C1 segment of cervical spinal cord (tissue), 14 donors: ENCODE measurements at places on chromosomes 4 and X.

DNA sequence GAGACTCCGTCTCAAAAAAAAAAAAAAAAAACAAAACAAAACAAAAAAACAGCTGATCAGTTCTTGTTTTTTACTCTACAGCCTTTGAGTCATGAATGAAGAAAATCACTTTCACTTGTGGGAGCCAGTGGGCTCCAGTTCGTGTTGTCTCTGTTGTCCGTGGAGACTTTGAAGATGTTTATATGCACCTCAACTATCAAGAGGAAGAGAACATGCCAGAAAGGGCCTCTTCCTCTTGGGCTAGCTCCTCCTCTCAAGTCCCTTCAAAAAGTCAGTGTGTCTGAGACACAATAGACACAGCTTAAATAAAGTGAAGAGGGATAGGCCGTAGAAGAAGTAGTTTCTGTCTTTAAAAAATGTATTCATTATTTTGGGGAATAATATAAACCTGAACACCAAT lies 182.7 kb downstream of the KDR start:
- no peak for DNase-seq

GRCh38 chr4:137545461-137545861 lies 13.2 kb upstream of the PCDH18 start:
- DNase-seq: no peak

DNA sequence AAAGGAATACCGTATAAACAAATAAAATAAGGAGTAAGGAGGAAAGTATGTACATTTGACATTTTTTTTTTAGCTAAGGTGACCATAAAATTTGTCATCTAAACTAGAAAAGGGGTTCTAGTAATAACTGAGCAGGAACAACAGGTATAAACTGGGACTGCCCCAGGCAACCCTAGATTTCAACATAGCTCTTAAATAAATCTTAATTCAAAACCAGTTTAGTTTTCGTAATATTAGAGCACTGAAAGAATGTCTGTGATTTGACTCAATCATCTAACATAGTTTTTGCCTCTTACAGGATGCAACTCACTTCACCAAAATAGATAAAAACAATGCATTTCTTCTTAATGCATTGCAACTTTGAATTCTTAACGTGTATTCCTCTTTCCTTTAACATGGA lies 257.7 kb downstream of the ADAMTS3 start:
- no peak for DNase-seq

- DNase-seq: no peak
Observed at GRCh38 chrX:93711076-93711475, 37.1 kb downstream of the FAM133A start.

- DNase-seq: peak; percentile 51
Observed at GRCh38 chr4:55367084-55367722, 21.2 kb downstream of the SRD5A3 start.

DNA sequence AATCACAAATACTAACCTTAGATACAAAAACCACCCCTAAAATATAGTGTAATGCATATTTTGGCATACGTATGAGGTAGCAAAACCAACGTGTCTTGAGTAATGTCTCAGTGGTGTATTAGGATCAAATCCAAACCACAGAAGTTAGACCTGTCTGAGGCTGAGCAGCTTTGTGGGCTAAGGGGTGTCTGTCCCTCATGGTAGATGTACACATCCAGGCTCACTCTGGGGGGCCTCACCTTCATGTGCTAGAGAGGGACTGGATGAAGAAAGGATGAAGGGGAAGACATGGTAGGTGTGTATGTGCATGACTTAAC lies 188.0 kb upstream of the TBC1D9 start:
- no peak for DNase-seq
